ENCODE measurements at places on chromosomes 7 and 10. TPM values are rescaled to one million over a fixed set of nuclear protein-coding genes. Genes with fewer than 3 reads are reported as not detected.

The VWA2 gene
- total RNA-seq, result 0.48 TPM

DNA sequence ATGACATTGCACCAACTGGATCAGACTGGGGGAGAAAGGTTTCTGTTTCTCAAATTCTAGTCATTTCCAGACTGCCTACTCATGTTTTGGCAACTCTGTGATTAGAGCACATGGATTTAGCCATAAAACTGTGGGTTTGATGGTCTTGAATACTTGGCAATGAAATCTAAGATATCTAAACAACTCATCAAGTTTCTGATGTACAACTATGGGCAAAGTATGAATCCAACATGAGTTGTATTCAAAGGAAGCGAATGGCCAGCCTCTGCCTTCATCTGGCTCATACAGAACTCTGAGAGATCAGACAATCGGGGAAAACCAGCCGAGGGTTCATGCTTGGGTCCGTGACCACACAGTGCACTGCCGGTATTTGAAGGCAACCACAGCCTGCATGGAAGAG lies 144.3 kb downstream of the ADAM12 start:
- DNase-seq, result no peak

- no peak for DNase-seq
Measured at GRCh38 chr10:114708717-114709335, 50.8 kb upstream of the ABLIM1 start.

The POMZP3 gene
- 7.2 TPM for total RNA-seq

DNA sequence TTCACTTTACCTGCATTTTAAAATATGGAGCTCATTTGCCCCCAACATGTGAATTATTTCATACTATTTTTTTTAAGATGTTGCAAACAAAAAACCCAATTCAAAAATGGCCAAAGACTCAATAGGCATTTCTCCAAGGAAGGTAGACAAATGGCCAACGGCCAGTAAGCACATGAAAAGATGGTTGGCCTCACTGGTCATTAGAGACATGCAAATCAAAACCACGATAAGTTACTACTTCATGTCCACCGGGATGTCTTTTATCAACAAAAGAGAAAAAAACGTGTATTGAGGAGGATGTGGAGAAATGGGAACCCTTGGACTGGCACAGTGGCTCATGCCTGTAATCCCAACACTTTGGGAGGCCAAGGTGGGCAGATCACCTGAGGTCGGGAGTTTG lies 3.4 kb upstream of the CTBP2 start:
- DNase-seq, result no peak

- no peak for DNase-seq
Measured at GRCh38 chr10:27068217-27068891, 31.9 kb downstream of the ANKRD26 start.

The SORCS1 gene
- 2.9 TPM for total RNA-seq

- no peak for DNase-seq
Measured at GRCh38 chr7:16951483-16952080, 69.8 kb upstream of the AGR3 start.

GRCh38 chr7:92528958-92529264 lies 316 bp downstream of the RBM48 start:
- no peak for DNase-seq

The BLNK gene
- total RNA-seq, result 16.0 TPM

DNA sequence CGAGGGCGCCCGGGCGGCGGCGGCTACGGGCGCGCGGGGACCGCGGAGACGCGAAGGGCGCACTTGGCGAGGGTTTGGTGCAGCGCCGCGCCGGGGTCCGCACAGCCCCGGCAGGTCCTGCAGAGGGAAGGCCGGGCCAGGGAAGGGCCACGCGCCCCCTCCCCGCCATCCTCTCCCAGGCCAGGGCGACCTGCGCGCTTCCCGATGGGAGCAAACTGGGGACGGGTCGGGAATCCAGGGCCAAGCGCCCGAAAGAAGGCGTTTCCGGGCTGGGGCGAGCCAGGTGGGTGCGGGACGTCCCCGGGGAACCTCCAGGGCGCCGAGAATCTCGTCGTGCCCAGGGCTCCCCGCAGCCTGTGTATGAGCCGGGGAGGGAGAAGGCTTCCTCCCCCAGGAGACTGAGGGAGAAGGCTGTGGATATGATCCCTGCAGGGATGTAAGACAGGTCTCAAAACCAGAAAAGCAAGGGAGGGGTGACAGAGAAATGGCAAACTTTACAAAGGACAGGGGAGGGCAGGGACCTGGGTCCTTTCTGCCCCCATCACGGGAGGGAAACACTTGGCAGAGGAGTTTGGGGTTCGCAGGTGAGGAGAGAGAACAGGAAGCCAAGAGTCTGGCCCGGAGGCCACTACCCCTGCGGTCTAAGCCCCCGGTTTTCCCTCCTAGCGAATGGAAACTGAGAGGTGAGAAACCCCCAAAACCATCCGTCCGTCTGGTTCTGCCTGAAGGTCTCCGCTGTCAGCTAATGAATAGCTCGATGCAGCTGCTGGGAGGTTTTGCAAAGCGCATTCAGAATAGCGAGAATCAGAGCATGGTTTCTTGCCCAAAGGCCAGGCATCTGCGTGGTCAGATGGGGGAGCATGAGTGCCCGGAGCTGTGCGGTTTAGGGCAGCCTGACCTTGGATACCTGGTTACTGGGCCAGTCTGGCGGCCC lies 674 bp downstream of the AMZ1 start:
- DNase-seq, result no peak

DNA sequence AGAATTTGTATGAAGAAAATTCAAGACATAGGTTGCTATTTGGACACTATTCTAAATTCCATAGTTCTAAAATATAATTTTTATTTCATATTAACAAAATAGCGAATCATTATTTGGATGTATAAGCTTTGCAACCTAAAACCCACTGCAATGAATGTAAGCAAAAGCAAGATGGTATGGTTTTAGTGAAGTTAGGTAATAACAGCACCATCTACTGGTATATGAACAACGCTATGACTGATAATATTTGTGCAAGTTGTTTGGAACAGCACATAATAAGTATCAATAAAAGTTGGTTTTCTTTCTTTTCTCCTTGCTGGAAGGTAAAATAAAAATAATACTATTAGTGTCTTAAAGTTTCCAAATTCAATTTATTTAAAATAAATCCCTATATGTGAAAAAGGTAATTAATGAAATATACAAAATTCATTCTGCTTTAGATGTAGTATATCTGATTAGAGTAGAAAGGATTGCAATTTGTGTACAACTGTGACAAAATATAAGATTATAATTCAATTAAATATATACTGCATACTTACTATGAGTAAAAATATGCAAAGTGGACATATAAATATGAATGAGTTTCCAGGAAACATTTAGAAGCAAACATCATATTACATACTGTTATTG lies 79.0 kb upstream of the LSM8 start:
- no peak for DNase-seq

DNA sequence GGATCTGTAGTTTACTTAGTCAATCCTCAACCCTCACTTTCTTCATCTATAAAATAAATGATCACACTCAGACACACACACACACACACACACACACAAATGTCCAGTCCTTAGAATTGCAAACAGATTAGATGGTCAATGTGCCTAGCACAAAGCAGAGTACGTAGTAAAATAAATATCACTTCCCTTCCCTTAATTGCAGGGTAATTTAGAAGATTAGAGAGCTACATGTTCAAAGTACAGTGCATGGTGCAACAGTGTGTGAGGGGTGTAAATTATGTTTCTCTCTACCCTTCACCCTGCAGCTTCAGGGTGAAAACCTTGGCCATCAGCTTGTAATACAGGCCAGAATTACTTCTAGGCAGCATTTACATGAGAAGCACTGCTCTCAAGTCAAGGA lies 187.0 kb upstream of the GHITM start:
- no peak for DNase-seq

The PPP1R9A gene
- total RNA-seq, result 7.5 TPM

- DNase-seq, result no peak
Measured at GRCh38 chr10:102610441-102610887, 33.8 kb upstream of the TRIM8 start.

The SLC26A5 gene
- 3.6 TPM for total RNA-seq

- DNase-seq, result no peak
Measured at GRCh38 chr10:126955934-126956711, 50.9 kb downstream of the DOCK1 start.

The KIF11 gene
- 0.66 TPM for total RNA-seq

DNA sequence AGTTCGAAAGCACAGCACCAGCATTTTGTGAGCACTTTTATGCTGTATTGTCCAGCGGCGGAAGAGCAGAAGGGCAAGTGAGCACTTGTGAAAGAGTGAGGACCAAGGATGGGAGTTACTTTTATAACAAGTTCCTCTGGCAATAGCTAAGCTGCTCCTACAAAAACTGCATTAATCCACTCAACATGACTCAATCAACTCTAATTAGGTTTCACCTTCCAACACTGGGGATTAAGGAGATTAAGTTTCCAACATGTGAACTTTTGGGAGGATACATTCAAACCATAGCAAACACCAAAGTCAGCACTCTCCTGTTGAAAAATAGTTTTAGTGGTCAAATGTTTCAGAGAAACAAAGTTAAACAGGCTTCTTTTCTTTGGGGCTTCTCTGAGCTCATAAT lies 844.5 kb downstream of the REEP3 start:
- DNase-seq, result no peak

GRCh38 chr10:130221456-130222375 lies 85.5 kb downstream of the GLRX3 start:
- DNase-seq, result no peak

- no peak for DNase-seq
Measured at GRCh38 chr7:103944230-103944900, 45.1 kb downstream of the RELN start.

DNA sequence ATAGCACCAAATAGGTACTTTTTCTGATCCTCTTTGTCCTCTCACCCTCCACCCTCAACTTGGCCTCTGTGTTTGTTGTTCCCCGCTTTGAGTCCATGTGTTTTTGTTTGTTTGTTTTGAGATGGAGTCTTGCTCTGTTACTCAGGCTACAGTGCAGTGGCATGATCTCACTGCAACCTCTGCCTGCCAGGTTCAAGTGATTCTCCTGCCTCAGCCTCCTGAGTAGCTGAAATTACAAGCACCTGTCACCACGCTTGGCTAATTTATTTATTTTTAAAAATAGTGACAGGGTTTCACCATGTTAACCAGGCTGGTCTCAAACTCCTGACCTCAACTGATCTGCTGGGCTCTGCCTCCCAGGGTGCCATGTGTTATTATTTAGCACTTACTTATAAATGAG lies 5.3 kb downstream of the ZNF273 start:
- DNase-seq, result no peak

The PPP1R17 gene
- total RNA-seq, result not detected

DNA sequence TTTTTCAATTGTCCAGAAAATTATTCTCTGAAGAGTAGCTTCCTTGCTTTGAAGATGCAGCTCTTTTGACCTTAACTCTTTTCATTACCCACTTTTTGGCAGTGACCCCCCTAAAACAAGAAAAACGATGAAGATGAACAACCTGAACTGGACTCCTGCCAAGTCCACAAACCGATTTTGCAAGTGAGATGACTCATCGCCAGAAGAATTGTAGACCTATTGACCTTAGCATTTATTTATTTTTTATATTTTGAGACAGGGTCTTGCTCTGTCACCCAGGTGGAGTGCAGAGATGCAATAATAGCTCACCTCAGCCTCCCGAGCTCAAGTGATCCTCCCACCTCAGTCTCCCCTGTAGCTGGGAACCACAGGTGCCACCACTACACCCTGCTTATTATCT lies 859.2 kb downstream of the GATA3 start:
- DNase-seq, result no peak

- no peak for DNase-seq
Measured at GRCh38 chr7:147207988-147208387, 1091.4 kb downstream of the CNTNAP2 start.

GRCh38 chr7:2082139-2082998 lies 150.4 kb downstream of the MAD1L1 start:
- peak; percentile 24 for DNase-seq

DNA sequence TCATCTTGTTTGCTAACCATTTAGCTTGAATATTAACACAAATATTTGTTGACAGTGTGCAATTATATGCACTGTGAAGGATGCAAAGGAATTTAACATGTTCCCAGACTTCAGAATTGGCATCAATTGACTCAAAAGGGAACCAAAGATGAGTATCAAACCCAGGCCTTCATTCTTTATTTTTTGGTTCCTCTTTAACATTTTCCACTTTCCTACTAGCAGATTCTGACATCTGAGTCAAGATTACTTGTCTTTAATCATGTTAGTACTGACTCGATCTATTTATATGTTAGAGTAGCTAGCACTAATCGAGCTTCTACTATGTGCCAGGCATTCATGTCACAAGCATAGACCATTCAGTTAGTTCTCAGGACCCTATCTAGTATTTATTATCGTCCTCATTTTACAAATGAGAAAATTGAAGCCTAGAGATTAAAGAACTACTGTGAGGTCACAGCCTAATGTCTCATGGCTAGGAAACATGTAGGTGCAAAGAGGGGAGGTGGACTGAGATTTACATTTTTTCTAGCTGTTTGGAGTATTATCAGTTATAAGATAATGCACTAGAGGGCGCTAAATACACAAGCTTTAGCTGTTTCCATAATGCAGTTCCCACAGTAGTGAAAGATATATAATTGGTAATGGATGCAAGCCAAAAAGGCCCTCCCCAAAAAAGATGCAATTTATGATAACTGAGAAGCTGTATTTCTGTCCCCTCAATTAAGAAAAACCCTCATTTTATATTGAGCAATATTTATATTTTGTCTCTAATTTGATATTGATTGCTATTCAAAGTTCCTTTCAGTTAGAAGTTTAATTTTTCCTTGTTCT lies 32.9 kb upstream of the KMT2E start:
- DNase-seq, result no peak

DNA sequence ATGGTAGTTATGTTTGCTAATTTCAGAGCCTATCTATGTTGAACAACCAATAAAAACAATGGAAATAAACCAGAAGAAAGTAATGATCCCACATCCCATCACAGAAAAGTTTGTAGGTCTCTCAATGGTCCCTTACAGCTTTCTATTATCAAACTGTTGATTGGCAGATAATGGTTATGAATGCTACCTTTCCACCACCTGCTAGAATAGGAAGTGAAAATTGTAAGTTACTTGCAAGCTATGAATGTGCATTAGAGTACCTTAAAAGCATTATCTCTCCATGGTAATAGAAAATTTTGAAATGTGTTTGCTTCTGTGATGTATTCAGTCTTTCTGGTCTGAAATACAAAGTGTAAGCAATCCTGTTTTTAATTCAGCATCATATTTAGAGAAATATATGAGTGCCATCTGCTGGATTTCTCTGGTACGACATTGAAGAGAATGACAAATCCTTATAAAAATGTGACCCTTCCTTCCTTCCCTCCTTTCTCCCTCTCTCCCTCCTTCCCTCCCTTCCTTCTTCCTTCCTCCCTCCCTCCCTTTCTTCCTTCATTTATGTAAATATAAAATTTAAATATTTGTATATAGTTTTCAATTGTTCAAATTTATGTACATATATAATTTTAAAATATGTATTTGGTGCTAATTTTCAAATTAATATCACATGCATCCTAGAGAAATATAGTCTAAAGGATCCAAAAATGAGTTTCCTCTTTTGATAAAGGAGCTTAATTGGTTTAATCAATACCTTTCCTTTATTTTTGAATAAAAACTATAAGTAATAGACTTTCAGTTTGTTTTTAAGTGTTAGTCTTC lies 41.4 kb upstream of the PNLIPRP3 start:
- no peak for DNase-seq

DNA sequence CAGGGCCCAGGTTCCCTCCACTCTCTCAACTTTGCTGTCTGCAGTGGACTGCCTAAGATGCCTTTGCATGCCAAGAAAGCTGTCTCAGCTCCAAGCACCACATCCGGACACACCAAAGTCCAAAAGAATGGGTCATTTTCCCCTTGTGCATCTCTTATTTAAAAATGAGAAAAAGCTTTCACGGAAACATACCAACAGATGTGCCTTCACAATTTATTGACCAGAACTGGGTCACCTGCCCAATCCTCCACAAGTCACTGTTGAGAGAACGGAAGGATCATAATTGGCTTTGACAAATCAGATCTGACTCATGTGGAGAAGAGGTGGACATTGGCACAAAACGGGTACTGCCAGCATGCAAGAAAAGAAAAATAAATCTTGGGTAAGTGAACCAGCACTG lies 258.3 kb downstream of the SNX13 start:
- DNase-seq, result no peak

Measured in breast epithelium (tissue), 4 donors.